ENCODE measurements at places on chromosomes 11 and 22. TPM values are rescaled to one million over a fixed set of nuclear protein-coding genes. Genes with fewer than 3 reads are reported as not detected.
A peak's percentile ranks its signal among the peaks of the same experiment; 100 is the strongest.

The TBC1D10A gene
- 40.2 TPM for polyA plus RNA-seq

The PANX3 gene
- not detected for polyA plus RNA-seq

The FOLH1 gene
- polyA plus RNA-seq = not detected

The OR8D4 gene
- polyA plus RNA-seq = not detected

The PLXNB2 gene
- polyA plus RNA-seq = 0.66 TPM

The OR5B17 gene
- not detected for polyA plus RNA-seq

The RFPL2 gene
- polyA plus RNA-seq = not detected

The SUSD2 gene
- polyA plus RNA-seq = not detected

GRCh38 chr11:47289856-47290255, 19.9 kb downstream of the MADD start:
- no peak overlapping the region for H3K27ac ChIP-seq
- no peaks in the 10 kb centered on the region for H3K27me3 ChIP-seq
- no peak overlapping the region for H3K4me3 ChIP-seq
- H3K4me1 ChIP-seq = no peaks in the 10 kb centered on the region
- DNase-seq = no peak

DNA sequence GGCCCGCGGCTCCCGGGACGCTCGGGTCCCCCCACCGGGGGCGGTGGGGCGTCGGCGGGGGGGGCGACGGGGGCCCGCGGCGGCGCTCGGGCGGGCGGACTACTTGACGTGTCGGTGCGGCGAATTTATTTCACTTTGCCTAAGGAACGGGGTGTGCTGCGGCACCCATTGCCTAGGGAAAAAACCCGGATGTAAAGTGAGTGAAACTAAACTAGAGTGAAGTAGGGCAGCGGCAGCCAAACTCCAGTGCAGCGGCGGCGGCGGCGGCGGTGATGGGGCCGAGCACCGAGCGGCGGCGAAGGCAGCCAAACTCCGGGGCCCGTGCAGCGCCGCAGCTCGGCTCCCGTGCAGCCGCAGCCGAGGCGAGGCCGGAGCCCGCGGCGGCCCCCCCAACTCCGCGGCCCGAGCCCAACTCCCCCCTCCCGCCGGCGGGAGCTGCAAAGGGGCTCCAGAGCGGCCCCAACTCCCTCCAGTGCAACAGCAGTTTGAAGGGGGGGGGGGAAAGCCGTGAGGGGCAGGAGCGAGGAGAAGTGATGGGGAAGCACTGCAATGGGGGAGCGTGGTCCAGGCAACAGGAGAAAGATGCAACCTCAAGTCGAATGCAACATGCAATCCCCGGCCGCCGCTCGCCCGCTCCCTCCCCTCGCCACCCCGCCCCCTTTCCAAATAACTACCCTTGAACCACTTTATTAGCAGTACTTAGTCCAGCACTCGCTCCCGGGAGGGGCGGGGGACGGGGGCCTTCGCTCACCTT, 647 bp upstream of the PHF21A start:
- peaks cover 36% of the 10 kb centered on the region for H3K4me1 ChIP-seq
- H3K27ac ChIP-seq = peak overlapping the region; percentile 97
- DNase-seq = peak; percentile 77
- H3K4me3 ChIP-seq = peak overlapping the region; percentile 94

- no peak overlapping the region for H3K27ac ChIP-seq
- peaks cover 8% of the 10 kb centered on the region for H3K27me3 ChIP-seq
- no peaks in the 10 kb centered on the region for H3K36me3 ChIP-seq
- H3K4me1 ChIP-seq = no peaks in the 10 kb centered on the region
- H3K4me3 ChIP-seq = no peak overlapping the region
Observed at GRCh38 chr11:108620958-108621772, 27.6 kb upstream of the EXPH5 start.

GRCh38 chr11:107473792-107474191, 16.2 kb upstream of the CWF19L2 start:
- no peaks in the 10 kb centered on the region for H3K36me3 ChIP-seq
- H3K27me3 ChIP-seq = peaks cover 80% of the 10 kb centered on the region
- no peaks in the 10 kb centered on the region for H3K4me1 ChIP-seq
- H3K27ac ChIP-seq = no peak overlapping the region
- no peak overlapping the region for H3K4me3 ChIP-seq

- H3K4me3 ChIP-seq = no peak overlapping the region
- DNase-seq = no peak
- no peaks in the 10 kb centered on the region for H3K36me3 ChIP-seq
- no peaks in the 10 kb centered on the region for H3K4me1 ChIP-seq
- H3K27me3 ChIP-seq = no peaks in the 10 kb centered on the region
Observed at GRCh38 chr11:97687111-97687510, 1297.3 kb downstream of the JRKL start.

- H3K4me3 ChIP-seq = no peak overlapping the region
- H3K36me3 ChIP-seq = no peaks in the 10 kb centered on the region
- H3K4me1 ChIP-seq = peaks cover 24% of the 10 kb centered on the region
- no peak for DNase-seq
Observed at GRCh38 chr22:29886596-29886995, 3.6 kb downstream of the MTMR3 start.

DNA sequence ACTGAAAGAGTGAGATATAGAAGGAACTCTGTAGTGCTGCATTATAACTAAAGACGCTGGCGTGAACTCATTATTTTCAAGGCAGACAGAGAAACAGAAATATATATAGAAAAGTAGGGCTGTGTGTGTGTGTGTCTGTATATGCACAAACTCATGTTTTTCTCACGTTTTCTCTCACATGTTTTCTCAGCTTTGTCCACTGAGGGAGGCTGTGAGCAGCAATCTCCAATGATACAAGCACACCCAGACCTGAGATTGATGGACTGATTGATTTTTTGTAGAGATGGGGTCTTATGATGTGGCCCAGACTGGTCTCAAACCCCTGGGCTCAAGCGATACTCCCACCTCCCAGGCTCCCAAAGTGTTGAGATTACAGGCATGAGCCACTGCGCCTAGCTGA, 122.5 kb downstream of the SERGEF start:
- DNase-seq = no peak
- H3K4me1 ChIP-seq = no peaks in the 10 kb centered on the region
- no peaks in the 10 kb centered on the region for H3K27me3 ChIP-seq
- no peak overlapping the region for H3K27ac ChIP-seq

DNA sequence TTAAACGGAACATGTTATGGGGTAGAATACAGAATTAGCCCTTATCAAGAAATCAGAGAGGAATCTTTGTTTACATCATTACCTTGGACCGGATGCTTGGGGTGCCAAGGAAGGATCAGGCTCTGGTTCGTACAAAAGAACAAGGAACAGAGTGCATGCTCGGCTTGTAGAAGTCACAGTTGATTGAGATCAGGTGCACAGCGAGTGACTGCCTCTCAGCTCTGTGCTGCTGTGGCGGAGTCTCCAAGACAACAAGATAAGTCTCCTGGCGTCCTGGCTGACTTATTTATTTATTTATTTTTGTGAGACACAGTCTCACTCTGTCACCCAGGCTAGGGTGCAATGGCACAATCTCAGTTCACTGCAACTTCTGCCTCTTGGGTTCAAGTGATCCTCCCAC, 31.8 kb downstream of the GLB1L2 start:
- H3K27ac ChIP-seq = no peak overlapping the region
- H3K36me3 ChIP-seq = peaks cover 10% of the 10 kb centered on the region
- no peaks in the 10 kb centered on the region for H3K4me1 ChIP-seq
- no peak for DNase-seq
- H3K27me3 ChIP-seq = peaks cover 5% of the 10 kb centered on the region
- H3K4me3 ChIP-seq = no peak overlapping the region

DNA sequence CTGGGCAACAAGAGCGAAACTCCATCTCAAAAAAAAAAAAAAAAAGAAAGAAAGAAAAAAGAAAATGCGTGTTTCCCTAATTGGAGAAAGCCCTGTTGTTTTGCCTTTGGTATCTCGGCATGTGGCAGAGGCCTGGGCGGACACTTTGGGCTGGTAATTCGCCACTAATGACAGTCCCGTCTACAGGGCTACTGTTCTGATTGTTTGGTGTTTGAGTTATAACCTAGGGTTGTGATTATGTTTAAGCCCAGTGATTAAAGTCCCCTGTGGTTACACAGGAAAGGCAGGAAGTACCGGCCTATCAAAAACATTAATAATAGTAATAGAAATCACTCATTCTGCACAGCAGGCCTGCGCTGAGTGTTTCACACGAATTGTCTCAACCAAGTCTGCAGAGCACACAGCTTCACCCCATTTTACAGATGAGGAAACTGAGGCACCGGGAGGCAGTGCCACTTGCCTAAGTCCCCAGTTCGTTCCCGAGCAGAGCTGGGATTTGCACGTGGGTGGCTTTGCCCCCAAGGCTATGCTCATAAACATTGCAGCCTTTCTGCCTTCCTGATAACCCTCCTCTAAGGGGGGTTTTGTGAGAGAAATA, 39.1 kb upstream of the GRAMD4 start:
- peak overlapping the region; percentile 69 for H3K27ac ChIP-seq
- peak overlapping the region; percentile 95 for H3K4me3 ChIP-seq
- peaks cover 61% of the 10 kb centered on the region for H3K4me1 ChIP-seq
- H3K27me3 ChIP-seq = no peaks in the 10 kb centered on the region
- no peaks in the 10 kb centered on the region for H3K36me3 ChIP-seq
- no peak for DNase-seq

All from naive B cell (primary cell).